Stimulated activated CD8-positive, alpha-beta memory T cell treated with anti-CD3 and anti-CD28 coated beads, Interleukin-4, amount 100 ng/mL, for 1 hour (primary cell): ENCODE measurements at places on chromosomes 6 and 20.
A peak's percentile ranks its signal among the peaks of the same experiment; 100 is the strongest.

- no peak for DNase-seq
Observed at GRCh38 chr6:9131616-9132015, 696.3 kb upstream of the SLC35B3 start.

DNA sequence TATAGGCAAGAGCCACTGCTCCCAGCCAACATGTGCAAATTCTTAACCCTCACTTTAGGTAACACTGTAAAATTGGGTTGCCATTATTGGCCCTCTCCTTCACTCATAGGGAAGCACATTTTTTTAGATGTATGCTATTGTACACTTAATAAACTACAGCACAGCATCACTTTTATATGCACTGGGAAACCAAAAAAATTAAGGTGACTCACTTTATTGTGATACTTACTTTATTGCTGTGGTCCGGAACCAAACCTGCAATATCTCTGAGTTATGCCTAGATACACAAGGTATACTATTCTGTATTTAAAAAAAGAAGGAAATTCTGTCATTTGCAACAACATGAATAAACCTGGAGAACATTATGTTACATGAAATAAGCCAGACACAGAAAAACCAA, 40.5 kb downstream of the IPCEF1 start:
- no peak for DNase-seq

DNA sequence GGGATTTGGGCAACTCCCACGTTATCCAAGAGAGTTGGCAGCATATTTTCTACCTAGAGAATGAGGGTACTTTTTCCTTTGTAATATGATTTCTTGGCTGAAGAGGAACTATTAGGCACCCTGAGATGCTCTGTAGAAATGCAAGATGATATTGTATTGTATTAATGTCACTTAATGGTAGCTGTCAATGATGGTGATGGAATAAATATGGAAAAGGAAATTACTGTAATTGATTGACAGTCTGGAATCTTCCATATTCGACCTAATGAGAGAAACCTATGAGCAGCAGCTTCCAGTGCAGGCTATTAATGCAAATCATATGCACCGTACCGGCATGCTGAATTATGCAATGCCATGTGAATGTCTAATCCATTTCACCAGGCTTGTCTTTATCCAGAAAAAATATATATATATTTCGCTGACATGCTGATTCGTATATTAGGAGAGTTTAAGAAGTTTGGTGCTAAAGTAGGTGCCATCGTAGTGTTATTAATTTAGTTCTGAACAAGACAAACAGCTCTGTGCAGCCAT, 494.2 kb upstream of the JARID2 start:
- no peak for DNase-seq

DNA sequence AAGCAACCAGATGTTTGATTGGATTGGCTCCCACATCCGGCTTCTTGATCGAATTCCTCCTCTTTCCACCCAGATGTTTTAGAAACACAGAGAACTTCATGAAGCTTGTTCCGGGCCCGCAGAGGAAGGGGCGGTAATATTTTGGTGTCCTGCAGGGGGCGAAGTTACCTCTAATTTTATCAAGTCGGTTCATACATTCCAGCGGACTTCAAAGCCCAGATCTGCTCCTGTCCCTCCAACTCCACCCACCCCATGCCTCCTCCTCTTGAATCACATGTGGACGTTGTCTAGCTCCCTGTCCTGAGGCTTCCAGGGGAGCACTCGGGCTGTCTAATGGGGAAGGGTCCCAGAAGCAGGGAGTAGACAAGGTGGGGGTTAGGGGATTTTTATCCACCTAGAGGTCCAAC, 2.9 kb upstream of the BMP6 start:
- DNase-seq = peak; percentile 9

DNA sequence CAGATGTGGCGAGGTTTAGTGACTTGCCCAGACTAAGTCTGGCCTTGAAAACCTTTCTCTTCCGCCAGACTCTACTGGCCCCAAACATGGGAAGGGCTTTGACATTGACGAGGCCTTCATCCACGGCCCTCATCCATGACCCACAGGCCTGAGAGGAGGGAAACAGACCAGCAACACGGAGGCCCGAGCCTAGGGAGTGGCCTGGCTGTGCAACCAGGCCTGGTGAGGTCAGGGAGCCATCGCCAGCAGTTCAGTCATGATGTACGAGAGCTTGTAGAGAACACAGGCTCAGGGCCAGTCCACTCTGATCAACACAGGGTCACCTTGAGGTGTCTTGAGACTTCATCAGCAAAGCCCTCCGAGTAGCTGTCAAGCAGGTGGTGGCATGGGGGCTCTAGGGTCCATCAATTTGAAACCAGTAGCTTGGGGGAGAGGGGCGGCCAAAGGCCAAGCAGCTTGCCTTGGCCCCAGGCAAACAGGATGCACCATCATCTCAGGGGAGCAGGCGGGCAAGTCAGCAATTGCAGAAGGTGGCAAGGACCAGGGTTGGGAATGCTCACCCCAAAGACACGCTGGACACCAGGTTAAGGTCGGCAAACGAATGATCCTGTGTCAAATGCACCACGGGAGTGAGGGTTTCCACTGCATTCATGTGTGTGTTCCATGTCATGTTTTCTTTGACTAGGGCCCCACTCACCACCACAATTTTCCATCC, 36.1 kb downstream of the GFOD1 start:
- no peak for DNase-seq
